ENCODE measurements at places on chromosomes 2 and 18.

- DNase-seq, result no peak
Measured at GRCh38 chr18:8536231-8536630, 73.0 kb upstream of the RAB12 start.

DNA sequence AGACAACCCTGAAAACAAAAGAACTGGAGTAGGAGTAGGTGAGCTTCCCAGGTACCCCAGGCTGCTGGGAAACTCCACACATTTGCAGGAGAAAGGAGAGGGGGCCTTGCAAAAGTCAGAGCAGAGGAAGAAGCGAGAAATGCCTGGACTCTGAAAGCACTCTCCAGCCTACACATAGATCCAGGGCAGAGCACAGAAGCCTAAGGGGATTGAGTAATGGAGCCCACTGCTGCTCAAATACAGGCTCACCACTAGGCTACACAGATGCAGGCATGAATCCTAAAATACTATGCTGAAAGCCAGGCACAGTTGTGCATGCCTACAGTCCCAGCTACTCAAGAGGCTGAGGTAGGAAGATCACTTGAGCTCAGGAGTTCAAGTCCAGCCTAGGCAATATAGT is 33.4 kb downstream of the OSBPL1A start:
- no peak for DNase-seq

- DNase-seq, result no peak
Measured at GRCh38 chr18:49447810-49448745, 12.4 kb downstream of the DYM start.

DNA sequence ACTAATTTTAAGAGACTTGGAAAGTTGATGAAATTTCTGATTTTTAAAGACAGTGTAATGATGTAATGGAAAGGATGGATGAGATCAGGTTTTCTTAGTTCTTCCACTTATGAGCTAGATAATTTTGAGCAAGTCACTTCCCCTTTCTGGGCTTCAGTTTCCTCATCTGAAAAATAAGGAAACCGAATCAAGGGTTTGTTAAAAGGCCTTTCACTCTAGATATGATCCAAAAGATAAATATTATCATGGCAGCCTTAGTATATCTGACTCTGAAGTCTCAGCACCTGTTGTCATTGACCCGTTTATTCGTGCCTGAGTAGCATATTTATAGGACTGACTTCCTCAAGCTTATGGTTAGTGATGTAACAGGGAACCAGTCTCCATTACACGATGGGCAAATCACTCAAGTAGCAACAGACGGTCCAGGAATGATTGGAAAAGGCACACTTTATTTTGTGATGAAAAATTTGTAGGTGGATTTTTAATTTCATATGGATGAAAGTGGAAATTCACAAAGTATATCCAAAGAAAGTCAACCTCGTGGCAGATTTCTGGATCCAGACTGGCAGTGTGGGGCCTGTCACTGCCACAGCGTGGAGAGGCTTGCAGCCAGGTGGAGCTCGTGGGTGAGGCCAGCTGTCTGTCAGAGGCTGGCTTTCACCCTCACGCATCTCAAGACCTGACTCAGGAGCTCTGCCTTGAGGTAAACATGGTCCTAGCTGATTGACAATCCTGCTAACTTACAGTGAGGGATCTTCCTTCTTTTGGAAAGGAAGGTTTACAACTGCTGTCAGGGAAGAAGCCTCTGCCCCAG is 137.9 kb upstream of the CXCR4 start:
- no peak for DNase-seq

DNA sequence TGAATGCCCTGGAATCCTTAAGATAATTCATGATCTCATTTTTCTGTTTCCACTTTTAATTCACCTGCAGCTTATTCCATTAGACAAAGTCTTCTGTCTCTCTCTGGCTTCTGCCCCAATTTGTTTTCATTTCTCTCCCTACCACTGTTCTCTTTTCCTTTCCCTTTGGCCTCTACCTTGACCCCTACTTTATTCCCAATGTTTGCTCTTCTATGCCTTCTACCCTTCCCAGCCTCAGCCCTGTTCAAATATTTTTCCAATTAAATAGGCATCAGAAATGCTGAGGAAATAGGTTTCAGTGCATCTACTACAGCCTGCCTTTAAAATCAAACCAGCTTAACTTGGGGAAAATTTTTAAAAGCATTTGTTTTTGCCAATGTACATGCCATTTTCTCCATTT is 443.7 kb upstream of the CWC22 start:
- no peak for DNase-seq

DNA sequence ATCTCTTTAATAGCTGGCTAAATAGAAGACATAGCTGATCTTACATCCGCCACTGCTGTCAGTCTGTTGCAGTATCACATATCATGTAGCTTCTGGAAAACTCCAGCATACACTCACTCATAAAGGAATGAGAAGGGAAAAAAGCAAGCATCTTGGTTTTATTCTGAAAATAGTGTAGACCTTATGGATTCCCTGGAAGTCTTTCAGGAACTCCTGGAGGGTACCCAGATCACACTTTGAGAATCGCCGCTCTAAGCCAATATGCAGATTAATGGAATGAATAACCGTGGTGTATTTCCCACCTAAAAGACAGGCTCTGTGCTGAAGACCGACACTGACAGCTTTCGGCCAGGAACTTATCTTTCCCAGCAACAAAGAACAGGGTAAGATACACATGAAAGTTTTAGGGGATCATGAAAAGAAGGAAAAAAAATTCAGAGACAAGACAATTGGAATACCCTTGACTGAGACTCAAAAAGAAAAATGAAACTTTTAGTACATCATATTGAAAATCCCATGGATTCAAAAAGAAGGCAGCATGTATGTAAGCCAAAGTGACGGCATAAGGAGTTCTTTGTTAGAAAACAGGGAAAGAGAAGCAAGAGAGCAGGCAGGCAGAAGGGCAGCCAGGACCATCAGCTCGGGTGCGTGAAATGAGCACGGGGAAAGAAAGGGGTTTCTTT is 56.4 kb upstream of the SEC11C start:
- DNase-seq, result no peak

DNA sequence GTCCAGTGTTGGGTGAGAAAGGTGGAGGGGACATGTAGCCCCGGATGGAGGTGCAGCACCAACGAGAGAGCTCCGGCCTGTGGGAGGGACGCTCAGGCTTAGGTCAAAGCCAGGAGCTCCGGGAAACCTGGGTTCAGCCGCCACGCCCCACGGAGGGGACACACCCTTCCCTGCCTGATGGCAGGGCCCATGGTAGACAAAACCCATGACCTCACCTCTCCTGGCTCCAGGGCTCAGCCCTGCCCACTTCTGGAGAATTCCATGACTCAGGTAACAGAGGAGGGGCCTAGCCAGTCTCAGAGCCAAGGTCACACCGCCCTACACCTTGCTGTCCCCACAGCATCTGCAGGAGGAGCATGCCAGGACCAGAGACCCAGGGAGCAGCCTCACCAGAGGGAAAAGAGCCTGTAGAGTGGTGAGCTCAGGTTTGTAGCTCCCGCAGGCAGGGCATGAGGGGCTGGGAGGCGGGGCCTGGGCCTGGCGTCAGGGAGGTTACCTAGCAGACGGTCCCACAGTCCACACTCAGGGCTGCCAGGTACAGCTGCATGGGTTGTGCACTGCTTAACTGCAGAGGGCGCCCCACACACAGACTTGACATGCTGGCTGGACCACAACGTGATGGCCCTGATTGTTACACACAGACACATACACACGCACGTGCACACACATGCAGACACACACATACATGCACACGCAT is 70.8 kb upstream of the SMAD7 start:
- no peak for DNase-seq

- no peak for DNase-seq
Measured at GRCh38 chr2:104584393-104584792, 269.5 kb upstream of the POU3F3 start.

DNA sequence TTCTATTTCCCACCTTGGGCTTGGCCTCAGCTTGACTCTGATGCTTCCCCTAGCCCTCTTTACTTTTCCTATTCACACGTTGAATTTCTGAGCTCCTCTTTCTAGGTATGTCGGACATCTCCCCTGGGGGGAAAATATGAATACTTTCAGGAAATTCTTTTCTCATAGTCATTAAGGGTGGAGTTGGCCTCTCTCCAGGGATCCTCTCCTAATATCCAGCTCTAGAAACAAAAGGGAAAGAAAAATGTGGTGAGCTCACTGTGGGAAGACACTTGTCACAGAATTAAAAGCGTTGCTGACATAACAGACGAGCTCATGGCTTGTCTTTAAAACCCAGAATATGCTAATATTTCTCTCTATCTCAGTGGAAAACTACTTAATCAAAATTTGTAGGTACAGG is 132.7 kb upstream of the MEX3C start:
- no peak for DNase-seq

DNA sequence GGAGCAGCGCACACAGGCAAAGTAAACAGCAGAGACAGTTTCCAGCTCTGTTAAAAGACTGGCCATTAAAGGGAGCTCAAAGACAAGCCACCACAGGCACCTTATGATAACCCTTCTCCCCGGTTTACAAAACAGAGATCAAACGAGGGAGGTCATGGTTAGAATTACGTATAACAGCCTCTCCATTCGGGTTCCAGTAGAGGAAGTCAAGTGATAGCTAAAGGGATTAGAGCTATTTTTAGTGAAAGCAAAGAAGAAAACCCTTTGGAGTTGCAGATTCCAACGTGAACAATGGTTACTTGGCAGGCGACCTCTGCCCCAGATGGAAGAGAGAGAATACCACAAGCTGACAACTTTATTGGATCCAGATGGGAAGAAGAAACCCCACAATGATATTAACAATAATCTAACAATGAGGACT is 31.2 kb upstream of the EDAR start:
- no peak for DNase-seq

- no peak for DNase-seq
Measured at GRCh38 chr18:13103366-13103765, 112.2 kb downstream of the CEP192 start.

DNA sequence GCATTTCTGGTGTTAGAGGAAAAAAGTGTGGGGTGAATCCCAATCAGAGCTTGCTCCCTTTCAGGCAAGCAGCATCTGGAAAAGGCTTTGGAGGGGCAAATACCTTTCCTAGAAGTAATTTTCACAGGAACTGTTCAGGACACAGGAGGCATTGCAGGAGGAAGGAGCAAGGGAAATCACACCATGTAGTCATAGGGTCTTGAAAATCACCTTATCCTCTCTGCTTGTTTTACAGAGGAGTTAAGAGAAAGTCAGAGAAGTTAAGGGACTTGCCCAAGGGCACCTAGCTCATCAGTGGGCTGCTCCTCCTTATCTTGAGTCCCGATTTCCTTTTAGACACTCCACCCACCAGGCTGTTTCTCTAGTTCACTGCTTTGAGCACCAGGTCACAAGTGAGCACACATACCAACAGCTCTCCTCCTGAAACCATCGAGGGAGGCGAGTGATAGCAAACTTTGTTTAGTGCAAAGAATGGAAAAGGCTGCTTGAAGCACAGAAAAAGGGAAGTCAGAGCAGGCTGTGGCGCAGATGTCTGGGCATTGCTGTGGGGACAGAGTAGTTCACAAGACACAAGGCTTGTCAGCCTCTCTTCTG is 89.2 kb upstream of the CXCR4 start:
- peak; percentile 74 for DNase-seq

- DNase-seq, result no peak
Measured at GRCh38 chr18:58064406-58064998, 20.5 kb downstream of the NEDD4L start.

GRCh38 chr2:25617948-25618646 is 55.3 kb downstream of the DTNB start:
- DNase-seq, result no peak

DNA sequence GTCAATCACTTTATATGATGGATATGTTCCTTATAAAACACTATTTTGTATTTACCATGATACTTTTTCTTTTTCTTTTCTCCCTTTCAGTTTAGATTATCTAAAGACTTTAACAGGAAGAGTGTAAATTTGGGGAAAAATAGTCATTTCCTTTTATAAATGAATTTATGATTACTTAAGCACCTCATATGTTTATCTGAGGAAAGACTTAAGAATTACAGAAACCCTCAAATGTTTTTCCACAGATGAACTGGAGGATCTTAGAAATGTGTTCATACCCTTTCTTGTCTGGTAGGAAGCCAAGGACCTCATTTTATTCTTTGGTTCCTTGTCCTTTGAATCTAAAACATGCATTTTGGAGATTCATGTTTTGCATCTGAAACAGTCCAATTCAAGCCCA is 36.7 kb downstream of the MAPRE2 start:
- DNase-seq, result no peak

- DNase-seq, result no peak
Measured at GRCh38 chr2:221129657-221130056, 442.4 kb downstream of the EPHA4 start.

- DNase-seq, result no peak
Measured at GRCh38 chr18:74479486-74480148, 16.5 kb upstream of the CNDP2 start.

- no peak for DNase-seq
Measured at GRCh38 chr18:24878289-24878688, 417.9 kb downstream of the HRH4 start.

DNA sequence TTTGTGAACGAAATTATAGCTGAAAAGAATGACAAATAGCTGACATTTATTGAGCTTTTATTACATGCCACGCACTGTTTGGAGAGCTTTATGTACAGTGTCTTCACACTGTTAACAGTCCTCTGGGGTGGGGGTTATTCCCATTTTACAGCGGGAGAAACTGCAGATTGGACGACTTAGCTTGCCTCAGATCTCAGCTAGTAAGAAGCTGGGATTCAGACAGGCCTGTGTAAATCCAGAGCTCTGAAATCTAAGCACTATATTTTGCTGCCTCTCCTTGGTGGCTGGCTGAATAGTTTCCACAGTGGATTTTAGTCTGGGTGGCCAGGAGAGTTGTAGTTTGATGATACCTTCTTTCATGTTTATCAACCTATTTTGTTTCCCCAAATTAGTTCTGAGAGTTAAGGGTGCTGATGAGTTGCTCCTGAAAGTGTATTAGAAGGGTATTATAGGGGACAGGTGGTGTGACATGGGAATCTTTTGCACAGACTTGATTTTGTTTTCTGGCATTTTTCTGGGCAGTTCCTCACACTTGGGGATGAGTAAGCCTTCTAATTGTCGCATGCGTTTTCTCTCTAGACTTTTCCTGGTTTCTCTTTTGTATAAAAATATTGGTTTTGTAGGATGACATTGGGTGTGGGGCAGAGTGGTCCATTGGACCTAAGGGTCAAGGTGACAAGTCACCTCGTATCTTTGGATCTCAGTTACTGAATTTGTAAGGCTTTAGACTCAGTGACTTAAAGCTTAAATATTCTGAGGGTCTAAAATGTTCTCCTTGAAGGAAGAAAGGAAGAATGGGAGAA is 1.5 kb downstream of the ACSL3 start:
- DNase-seq, result no peak

DNA sequence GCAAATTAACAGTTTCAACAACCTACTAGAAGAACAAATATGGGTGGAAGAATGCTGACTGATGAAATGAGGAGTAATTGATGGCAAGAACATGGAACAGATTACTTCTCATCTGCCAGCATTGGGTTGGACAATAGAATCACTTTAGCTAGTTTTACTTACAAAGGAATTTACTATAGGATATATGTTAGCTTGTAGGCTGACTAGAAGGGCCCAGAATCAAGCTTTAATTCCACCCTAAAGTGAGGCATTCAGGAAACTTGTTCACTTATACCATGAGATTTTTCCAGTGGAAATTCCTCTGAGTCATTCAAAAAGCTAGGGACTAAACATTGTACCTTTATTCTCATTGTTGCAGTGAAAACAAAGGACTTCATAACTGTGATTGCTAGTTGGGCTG is 5.0 kb upstream of the ZSWIM2 start:
- no peak for DNase-seq

GRCh38 chr2:158783923-158784322 is 11.2 kb upstream of the DAPL1 start:
- DNase-seq, result no peak

All from memory B cell (primary cell).